ENCODE measurements at places on chromosomes 12 and 14.

- DNase-seq, result no peak
Measured at GRCh38 chr14:50452979-50453705, 56.5 kb upstream of the CDKL1 start.

DNA sequence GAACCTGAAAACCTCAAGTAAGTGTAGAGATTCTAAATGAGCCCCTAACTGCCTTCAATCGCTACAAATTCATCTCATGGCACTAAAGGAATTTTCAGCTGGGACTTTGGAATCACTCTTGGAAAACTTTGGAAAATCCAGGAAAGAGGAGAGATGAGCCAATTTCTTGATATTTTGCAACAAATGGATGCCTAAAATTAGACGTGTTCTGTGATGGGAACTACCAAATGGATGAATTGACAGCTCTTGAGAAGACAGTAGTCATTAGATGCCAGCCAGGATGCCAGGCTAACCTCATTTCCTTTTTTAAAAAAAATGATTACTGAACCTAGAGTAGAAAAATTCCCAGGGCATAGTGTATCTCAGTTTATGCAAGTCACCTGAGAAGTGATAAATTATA lies 78.3 kb downstream of the NPAS3 start:
- DNase-seq, result no peak

- no peak for DNase-seq
Measured at GRCh38 chr12:75814851-75815754, 216.5 kb downstream of the PHLDA1 start.

DNA sequence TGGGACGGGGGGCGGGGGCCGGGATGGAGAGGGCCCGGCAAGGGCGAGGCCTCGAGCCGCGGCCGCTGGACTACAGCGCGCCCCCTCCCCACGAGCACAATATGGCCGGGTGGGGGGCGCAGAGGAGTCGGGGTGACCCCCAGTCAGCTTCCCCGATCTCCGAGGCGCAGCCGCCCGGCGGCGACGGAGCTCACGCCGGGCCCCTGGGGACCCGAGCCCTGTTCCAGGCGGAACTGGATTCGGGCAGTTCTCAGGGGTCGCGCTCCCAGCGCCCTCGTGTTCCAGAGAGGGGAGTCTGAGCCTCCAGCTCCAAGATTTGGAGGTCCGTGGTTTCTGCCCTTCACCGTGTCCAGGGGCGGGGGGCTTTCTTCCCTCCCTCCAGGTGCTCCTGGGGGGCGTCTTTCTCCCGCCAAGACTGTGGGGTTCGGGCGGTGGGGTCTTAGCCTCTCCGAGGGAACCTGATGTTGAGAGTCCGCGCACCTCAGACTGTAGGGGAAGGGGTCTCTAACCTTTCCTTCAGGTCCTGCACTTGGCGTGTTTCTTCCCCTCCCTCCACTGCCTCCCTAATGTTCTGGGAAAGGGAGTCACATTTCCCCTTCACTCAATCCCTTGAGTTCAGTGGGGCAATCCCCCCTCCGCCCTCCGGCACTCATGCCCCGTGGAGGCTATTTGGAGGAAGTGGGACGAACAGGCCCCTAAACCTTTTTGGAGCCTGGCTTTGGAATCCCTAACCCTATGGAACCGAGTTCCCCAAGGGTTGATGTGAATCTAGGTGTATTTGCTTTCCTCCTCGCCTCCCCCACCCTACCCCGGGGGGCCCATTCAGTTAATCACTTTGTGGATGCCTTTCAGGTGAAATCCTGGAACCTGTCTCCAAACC lies 584 bp downstream of the ACVR1B start:
- peak; percentile 28 for DNase-seq

DNA sequence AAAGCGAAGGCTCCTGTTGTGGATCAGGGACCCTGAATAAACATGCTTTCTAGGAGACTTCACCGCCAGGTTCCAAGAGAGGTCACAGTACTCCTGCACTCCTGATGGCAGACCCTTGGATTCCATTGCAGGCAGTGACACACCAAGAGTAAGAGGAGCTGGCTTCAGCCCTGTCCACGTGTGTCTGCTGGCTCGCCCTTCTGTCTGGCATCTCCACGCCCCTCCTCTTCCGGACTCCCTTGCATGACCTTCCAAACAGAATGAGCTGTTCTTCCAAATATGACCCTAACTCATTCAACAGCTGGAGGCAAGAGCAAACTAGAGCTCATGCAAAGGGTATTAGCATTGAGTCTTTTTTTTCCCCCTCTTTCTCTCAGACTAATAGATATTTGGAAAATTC lies 233.0 kb upstream of the PLEKHG7 start:
- DNase-seq, result no peak

DNA sequence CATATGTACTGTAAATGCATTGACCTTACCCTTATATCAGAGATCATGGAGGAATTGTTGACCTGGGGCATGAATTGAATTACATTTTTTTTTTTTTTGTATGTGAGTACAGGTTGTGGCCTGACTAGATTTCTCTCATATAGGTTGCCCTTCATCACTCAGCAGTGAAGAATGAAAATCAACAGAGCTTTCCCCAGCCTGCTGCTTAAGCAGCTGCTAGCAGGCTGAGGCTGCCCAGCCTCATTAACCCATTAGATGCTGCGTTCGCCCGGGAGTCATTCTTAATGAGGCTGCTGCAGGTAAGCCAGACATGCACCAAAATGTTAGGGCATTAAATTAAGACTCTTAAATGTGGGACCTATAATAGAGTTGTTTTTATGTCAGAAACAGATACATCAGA lies 236.0 kb downstream of the ETNK1 start:
- DNase-seq, result no peak

DNA sequence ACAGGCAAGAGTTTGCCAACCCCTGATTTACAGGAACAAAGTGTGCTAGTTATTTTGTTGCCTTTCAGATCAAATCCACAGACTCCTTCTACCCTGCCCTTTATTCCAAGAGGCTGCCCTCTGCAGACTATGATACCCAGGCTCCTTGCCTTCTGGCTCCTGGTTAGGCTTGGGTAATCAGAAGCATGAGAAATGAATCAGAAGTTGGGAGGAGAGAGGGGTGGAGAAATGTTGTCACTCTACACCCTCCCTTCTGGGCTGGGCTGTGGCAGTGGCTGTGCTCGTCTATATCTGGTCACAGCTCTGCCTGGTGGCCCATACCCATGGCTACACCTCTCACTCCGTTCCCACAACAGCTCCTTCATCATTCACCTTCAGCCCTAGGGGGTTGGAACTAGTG lies 204.6 kb upstream of the PLXNC1 start:
- DNase-seq, result no peak

GRCh38 chr12:57367121-57367520 lies 63.7 kb downstream of the R3HDM2 start:
- no peak for DNase-seq

DNA sequence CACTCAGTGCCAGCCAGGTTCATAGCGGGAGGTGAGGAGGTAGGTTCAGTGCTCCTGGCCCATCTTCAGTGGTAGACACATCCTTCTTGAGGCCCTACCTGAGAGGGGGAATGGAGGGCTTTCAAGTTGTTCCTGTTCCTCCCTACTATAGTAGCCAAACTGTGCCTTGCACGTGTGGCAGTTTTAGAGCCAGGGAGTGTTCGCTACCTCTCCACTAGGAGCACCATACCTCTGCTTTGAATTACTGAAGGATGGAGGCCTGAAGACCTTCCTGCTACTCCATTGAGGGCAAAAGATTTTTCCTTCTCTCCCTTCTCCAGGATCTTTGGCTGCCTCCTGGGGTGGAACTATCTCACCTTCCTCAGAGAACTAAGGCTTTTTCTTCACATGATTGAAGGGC lies 5.9 kb upstream of the ALG10 start:
- no peak for DNase-seq

DNA sequence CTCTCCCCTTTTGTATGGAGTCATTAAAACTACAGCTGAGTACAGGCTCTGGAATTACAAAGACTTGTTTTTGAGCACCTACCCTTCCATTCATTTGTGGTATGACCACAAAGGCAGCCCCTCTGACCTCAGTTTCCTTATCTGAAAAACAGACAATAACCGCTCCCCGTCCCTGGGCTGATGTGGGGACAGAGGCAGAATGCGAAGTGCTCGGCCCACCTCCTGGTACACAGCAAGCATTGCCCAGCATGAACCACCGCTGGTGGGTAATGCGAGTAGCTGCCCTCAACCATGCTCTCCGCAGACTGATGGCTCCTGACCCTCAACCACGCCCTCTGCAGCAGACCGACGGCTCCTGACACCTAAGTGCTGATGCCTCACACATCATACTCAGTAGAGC lies 22.4 kb downstream of the P2RX2 start:
- DNase-seq, result no peak

GRCh38 chr12:113314121-113314529 lies 20.8 kb downstream of the SLC8B1 start:
- DNase-seq, result no peak

- DNase-seq, result no peak
Measured at GRCh38 chr14:74609721-74610120, 2.3 kb downstream of the LTBP2 start.

GRCh38 chr12:52232674-52233461 lies at the start of gene KRT7:
TSS of gene KRT7 (plus strand) at chr12:52233243. CDS start at chr12:52233297, 54 bp downstream.
- no peak for DNase-seq

DNA sequence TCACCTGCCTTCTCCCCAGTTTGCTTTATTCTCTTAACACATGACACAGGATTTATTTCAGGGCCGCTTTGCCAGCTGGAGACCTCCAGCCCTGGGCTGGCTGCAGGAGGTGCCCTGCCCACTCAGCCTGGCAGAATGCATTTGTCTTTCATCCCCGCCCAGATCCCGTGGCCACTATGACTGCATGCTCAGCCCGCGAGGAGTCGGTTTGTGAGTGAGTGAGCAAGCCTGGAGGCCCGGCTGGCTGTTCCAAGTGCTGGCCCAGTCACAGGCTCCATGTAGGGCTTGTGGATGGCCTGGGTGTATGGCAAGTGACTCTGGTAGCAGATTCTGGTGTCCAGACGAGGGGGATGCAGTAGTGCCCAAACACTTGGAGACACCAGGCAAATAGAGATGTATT lies 2.1 kb downstream of the TDP1 start:
- no peak for DNase-seq

- DNase-seq, result no peak
Measured at GRCh38 chr12:107973950-107974349, 155.1 kb upstream of the WSCD2 start.

DNA sequence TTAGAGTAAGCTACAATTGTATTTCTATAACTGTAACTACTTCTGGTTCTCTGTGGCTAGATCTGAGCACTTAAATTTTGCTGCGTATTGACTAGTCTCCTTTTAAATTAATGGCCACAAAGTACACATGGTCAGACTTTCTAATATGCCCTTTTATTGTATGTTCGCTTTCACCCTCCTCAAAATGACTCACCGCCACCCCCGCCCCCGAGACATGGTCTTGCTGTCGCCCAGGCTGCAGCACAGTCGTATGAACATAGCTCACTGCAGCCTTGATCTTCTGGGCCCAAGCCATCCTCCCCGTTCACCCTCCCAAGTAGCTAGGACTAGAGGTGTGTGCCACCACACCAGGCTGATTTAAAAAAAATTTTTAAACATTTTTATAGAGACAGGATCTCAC lies 11.8 kb downstream of the MTERF2 start:
- DNase-seq, result no peak

GRCh38 chr12:95258803-95259202 lies 41.2 kb downstream of the VEZT start:
- no peak for DNase-seq

DNA sequence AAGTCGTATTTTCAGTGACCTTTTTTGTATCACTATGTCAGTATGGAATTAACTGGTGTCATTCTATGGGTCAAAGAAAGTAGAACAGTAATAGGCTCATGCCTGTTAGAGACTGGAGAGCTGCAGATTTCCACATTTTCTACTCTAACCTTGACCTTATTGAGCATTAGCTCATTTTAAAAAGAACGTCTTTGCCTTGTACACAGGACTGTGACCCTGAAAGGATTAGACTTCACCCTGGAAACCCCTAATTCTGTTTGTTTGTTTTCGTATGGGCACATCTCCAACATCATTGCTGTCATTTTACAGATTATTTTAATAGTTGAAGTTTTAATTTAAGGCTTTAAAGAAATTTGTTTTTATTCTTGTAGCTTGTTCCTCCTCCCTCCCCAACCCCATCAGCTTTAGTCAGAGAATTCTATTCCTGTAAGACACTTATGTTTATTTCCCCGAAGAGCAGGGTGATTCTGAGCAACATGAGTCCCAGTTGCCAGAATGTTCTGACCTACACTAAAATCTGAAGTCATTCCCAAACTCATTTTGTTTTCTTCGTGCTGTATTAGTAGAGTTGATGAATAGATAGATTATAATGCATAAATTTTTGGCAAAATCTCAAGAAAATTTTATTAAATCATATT lies 451.3 kb downstream of the FOXG1 start:
- no peak for DNase-seq

GRCh38 chr12:48022676-48023385 lies 18.6 kb upstream of the COL2A1 start:
- no peak for DNase-seq

DNA sequence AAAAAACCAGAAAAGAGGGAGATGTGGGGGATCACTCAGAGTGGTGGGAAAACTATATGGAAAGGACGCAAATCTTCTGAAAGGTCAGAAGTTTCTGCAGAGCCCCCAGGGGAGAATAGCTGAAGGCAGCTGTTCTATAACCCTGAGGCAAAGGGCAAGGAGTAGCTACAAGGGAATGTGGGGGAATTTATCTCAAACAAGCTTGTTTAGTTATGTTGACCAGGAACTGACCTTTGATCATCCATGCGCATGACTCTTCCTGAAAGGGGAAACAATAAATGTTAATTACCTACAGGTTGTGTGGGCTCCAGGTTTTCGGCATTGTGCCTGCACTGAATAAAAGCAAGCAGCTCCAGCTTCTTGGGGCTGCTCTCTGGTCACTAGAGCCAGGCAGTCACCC lies 968.5 kb downstream of the AACS start:
- peak; percentile 6 for DNase-seq

DNA sequence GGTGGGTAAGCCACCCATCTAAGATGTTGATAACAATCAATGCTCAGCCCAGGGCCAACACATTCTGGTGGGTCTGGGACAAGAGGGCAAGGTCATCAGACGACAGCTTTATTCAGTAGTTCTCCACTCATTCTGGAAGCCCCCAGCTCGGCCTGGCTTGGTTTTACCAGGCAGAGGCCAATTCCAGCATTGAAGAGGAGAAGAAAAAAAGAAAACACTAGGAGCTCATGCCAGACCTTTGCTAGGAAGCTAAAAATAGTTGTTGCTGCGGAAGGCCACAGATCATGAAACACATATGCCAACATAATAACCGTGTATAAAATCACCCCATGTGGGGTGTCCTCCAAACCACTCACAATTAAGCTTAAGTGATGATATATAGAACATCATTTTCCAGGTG lies 44.4 kb downstream of the CCDC60 start:
- DNase-seq, result no peak

- DNase-seq, result no peak
Measured at GRCh38 chr12:66803930-66804329, 125.1 kb upstream of the GRIP1 start.

GRCh38 chr12:13005649-13006048 lies 5.6 kb upstream of the HEBP1 start:
- DNase-seq, result no peak
